Activated CD4-positive, alpha-beta T cell treated with anti-CD3 and anti-CD28 coated beads, Interleukin-2, Interleukin-6, amounts not matched to agents 100 ng/mL and 50 ng/mL, durations not matched to agents 16 hours and 8 hours (primary cell): ENCODE measurements at places on chromosomes 6 and 20.

DNA sequence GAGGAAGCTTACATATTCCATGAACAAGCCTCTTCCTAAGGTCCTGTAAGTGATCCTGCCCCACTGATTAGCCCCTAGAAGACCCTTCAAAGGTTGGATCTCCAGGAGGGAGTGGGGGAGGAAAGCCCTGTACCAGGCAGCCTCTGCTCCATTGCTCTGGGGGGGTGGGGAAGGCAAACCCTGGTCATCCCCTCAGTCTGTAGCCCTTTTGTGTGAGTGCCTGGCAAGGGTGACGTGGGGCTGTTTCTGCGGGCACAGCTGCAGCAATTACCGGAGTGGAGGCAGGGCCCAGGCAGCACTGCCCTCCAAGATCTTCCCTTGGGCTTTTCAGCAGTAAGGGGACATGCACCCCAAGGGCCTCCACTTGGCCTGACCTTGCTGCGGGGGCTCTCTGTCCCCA is at the start of gene MOG:
MOG (plus strand) TSS at position 295 of the 400 bp plus-strand sequence. CDS start 118 bp downstream, outside the sequence.
- DNase-seq, result no peak

- peak; percentile 44 for DNase-seq
Observed at GRCh38 chr6:136782021-136782770, 10.1 kb downstream of the MAP3K5 start.

DNA sequence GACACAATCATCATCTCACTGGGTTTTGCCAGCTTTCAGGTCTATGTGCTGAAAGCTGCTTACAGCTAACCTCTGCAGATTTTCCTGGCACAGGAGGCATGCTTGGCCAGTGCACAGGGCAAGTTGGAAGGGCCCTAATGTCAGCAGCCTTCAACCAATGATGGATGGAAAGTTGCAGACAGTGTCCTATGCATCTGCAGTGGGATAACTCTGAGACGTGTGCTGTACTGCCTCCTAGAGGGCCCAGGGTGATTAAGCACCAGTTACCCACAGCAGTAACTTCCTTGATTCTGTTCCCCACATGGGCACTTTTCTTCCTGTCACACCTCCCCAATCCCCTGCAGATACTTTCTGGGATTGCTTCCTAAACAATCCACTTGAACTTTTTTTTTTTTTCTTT is 38.6 kb downstream of the OVOL2 start:
- DNase-seq, result peak; percentile 32

GRCh38 chr6:142395266-142395665 is 93.5 kb downstream of the ADGRG6 start:
- peak; percentile 1 for DNase-seq

- DNase-seq, result no peak
Observed at GRCh38 chr20:37941992-37942391, 39.1 kb downstream of the VSTM2L start.

DNA sequence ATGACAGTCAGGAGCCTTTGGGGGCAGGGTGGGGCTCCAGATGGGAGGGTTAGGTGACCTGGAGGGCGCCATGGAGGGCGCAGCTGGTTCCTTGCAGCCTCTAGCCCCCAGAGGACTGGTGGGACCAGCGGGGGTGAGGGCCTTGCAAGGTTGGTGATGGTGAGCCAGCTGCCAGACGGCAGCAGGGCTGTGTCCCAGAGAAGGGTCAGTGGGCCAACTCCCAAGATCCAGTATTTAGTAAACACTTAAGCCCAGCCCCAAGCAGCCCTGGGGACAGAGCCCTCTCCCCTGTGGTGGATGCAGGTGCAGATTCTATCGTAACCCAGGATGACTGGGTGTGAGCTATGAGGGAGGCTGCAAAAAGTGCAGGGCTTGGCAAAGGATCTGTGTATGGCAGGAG is 201.5 kb upstream of the RNF24 start:
- DNase-seq, result no peak

GRCh38 chr6:107539849-107540464 is 50.0 kb downstream of the SOBP start:
- no peak for DNase-seq

DNA sequence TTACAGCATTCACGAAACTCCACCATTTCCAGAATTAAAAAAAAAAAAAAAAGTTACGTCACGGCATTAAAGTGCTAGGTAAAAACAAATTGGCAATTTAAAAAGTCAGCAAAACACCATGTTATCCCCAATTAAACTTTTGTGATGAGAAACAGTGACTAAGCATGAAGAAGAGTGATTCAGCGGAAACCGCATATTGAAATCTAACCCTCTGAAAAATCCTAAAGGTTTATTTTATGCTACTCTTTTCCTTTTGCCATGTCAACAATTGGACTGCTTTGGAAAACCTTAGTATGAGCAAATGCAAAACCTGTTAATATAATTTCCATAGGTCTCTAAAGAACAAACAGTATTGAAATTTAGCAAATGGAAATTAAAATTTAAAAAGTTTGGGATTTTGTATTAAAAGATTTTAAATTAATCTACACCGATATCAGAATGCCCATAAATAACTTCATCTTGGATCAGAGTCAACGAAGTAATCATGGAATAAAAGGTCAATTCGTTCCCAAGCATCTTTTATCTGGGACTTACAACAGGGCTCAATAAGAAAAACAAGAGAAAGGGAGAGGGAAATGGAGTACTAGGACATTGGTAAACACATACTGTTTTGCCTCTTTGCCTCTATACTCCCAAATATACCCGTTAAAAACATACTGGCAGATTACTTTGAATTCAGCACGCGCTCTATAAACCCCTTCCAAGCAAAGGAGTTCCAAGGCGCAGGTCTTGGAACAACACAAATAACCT is 1.1 kb downstream of the FBXO30 start:
- peak; percentile 14 for DNase-seq

GRCh38 chr20:43492101-43492500 is 15.4 kb upstream of the L3MBTL1 start:
- DNase-seq, result peak; percentile 68

DNA sequence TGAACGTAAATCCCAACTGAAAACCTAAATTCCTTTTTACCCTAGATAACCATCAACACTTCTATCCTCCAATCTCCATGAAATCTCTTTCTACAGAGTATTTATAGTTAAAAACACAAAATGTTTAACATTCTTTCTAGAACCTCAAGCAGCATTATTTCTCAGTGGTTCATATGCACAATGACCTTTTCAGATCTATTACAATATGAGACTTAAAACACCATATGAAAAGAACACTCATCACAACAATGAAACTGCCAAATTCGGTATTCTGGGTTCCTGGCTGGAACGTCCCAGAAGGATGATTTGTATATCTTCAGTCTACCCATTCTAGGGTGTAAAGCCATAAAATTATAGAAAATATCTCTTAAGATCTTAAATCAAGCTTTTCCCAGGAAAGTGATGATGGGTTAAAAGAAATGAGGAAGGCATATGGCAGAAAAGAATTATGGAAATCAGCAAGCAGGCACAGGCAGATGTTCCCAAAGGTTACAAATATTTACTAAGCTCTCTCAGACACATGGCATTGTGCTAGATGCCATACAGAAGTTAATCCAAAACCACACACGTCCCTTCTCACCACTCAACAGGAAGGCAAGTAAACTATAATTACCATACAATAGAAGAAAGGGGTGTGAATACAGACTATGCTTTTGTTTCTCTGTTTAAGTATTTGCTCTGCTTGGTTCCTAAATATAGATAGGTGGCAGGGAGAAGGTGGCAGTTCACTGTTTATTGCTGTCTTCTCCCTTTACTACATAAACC is 118.0 kb downstream of the CHD6 start:
- DNase-seq, result no peak

- DNase-seq, result no peak
Observed at GRCh38 chr20:22063753-22064152, 358.3 kb downstream of the PAX1 start.

DNA sequence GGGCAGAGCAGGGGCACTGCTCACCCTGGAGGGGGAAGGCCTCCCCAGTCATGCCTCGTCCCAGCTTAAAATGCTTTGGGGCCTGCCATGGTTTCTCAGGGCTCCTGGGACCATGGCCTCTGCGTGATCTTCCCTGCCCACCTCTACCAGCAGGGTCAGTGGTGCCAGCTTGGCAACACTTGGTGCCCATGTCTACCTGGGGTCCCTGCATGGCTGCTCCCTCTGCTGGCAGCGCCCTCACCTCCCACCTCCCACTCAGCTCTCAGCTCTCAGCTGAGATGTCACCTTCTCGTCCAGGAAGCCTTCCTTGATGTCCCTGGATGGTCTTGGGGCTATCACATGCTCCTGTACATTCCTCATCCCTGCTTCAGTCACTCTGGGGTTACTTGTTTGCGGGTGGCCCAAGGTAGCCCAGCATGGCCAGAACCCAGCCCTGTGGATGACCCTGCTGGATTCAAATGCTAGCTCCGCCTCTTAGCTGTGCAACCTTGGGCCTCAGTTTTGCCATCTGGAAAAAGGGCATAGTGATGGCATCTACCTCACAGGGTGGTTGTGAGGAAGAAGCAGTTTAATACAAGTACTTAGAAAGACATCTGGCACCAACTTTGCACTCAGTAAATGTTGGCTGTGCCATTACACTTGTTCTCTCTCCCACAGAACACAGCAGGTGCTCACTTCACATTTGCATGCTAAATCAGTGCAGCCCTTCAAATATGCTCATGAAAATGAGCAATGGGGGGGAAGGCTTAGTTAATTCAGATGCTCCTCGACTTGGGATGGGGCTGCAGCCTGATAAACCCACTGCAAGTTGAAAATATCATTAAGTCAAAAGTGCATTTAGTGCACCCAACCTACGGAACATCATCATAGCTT is 53.5 kb upstream of the PTPN1 start:
- no peak for DNase-seq

- no peak for DNase-seq
Observed at GRCh38 chr6:132199343-132199742, 201.9 kb downstream of the MOXD1 start.

DNA sequence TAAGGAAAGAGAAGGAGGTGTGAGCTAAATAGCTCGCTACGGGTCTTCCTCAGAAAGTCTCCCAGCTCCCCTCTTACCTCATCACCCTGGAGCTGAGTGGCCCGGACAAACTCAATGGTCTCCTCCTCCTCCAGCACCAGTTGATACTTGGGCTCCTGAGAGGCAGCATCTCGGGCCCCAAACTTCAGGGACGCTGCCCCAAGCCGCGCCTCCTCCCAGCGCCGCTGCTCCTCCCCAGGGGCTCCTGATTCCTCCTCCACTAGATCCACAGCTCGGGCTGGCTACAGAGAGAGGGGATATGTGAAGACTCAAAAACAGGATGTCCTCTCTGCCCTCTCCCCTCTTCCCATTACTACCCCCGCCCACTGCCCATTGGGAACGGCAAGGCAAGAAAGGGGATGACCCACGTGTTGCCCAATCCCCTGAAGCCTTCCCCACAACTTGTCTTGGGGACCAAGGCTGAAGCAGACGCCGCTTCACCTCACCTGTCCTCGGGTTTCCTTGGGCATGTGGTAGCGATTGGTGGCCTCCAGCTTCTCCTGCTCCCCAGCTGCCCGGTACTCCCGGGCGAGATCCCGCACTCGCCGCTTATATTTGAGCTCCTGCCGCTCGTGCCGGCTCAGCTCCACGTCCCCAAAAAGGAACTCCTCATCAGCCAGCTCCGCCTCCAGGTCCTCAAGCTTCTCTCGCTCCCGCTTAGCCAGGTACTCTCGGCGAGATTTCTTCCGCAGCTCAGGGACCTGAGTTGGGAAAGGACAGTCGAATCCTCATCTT is 7.6 kb downstream of the DHX16 start:
- no peak for DNase-seq

- DNase-seq, result no peak
Observed at GRCh38 chr6:35034411-35035191, 106.5 kb downstream of the TCP11 start.

DNA sequence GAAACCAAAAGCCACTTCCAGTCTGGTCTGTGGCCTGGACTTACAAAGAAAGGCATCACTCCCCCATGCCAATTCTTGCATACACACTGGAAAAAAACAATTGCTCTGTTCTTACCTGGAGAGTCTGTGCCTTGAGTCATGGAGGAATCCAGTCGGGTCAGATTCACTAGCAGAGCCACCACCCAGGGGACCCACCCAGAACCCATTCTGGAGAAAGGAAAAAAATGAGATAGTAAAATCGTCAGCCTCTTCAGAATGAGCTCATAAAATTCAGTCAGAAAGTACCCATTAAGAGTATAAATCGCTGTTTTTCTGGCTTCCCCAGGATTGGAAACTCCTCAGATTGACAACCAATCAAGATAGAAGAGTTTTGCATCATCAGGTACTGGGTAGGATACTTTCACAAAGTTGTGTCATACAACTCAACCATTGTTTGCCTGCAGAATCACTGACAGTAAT is at the start of gene HLA-DOB:
HLA-DOB (minus strand) TSS at position 257 of the 459 bp plus-strand sequence; CDS start at position 206, 51 bp downstream.
- peak; percentile 40 for DNase-seq

DNA sequence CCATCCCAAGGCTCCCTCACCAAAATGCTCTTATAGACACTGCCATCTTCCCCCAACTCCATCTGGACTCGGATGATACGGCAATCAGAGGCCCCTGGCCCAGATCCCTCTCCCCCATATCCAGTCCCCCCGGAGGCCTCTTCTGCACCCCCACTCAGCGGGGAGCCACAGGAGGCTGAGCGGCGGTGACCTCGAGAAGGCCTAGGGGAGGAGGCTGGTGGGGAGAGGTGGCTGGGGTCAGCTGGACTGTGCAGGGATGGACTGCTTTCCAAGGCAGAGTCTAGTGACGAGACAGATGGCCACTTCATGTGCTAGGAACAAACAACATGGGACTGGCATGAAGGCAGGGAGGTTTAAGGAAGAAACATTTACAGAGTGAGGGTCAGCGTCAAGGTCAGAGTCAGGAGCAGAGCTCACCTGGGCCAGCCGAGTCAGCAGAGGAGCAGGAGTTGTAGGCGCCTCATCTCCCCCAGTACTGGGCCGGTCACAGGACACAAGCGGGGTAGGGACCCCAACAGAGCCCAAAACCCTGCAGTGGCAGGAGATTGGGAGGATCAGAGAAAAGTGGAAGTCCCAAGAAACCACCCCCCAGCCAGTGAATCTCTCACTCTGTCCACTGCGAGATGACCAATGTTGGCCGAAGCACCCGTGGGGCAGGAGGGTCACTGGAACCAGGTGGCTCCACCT is 3.7 kb downstream of the PFDN6 start:
- DNase-seq, result no peak

GRCh38 chr20:3255728-3256127 is 16.7 kb upstream of the SLC4A11 start:
- no peak for DNase-seq

GRCh38 chr6:132364306-132365074 is 36.8 kb downstream of the MOXD1 start:
- no peak for DNase-seq

DNA sequence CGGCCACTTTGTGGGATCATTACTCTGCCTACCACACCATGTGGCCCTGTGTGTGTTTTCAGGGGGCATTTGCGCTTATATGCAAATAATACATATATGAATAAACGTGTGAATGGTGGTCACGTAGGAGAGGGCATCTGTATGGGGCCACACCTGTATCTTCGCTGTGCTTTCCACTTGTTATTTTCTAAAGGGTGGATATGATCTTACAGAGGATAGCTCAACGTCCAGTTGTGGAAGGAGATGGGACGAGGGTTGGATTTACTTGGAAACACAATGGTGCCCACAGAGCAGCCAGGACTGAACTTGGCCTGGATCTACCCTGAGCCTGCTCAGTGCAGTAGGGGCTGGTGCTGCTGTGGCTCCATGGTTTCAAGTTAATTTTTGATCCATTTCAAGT is 93.3 kb downstream of the YTHDF1 start:
- DNase-seq, result no peak

GRCh38 chr20:35776513-35777101 is 4.8 kb downstream of the PHF20 start:
- no peak for DNase-seq
